Stimulated activated naive B cell treated with anti-CD40 and anti-IgM and Interleukin-4, amounts not matched to agents 10 μg/mL and 1 μg/mL and 100 μg/mL, for 72 hours (primary cell): ENCODE measurements at places on chromosomes 2 and 18.
A peak's percentile ranks its signal among the peaks of the same experiment; 100 is the strongest.

DNA sequence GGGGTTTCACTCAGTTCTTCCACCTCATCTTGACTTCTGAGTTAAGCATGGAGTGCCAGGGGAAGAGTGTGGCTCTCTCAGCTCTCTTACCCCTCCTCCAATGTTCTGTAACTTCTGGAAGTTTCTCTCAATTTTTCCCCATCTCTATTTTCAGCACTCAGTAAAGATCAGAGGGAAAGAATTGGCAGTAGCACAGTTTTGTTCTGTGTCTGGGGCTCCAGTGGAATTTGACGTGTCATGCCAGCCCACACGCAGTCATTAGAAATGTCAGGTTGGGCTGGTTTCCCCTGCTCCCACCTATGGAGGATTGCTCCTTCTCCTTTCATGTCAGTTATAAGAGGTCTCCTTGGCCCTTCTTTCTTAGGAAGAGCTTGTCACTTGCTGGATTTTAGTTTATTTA is 104.6 kb upstream of the COL3A1 start:
- DNase-seq: no peak

DNA sequence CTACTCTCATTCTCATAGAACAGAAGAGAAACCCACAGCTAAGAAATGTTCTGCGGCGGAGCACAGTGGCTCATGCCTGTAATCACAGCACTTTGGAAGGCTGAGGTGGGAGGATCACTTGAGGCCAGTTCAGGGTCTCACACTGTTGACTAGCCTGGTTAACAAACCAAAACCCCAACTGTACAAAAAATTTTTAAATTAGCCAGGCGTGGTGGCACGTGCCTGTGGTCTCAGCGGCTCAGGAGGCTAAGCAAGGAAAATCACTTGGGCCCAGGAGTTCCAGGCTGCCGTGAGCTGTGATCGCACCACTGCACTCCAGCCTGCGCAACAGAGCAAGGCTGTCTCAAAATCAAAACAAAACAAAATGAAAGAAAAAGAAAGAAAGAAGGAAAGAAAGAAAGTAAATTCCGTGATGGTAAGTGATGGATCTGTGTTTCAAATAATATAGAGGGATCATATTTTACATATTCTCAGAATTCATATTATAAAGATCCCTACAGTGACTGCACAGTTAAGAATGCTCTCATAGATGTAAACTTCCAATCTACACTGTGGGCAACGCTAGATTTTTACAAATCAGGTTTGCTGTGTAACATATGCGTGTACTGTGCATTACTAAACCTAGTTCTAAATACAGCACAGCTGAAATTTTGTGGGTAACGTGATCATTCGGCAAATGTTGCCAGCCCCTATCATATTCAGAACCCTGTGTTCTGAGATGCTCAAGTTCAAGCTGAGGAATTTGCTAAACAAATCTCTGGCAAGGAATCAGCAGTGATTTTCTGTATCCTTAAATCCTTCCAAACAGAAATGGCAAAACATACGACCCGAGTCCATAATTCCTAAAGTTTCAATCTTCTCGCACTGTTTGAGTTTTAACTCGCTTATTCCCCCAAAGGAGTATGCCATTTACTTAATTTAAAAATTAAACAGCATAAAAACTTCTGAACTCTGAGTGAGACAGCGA is 1.2 kb upstream of the RAB12 start:
- DNase-seq: no peak

GRCh38 chr2:42839809-42840501 is 47.6 kb upstream of the HAAO start:
- no peak for DNase-seq

DNA sequence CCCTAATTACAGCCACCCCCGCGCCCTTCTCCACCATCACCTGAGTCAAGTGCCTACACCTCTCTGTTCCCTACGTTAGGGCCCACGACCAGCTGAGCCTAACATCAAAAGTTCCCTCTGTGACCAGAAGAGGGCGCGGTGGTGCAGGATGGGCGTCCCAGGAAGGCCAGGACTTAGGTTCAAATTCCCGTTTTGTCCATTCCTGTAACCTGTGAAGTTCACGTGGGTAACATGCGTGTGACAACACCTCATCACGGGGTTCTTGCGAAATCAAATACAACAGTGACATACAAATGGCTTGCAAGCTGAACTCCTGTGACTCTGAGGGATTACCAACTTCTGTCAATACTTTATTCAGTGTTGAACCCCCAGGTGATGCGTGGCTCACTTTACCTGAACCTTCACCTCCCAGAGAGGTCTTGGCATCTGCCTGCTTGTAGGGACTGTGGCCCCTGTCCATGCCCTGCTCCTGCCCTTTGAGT is 207.9 kb downstream of the ARL4C start:
- peak; percentile 51 for DNase-seq

DNA sequence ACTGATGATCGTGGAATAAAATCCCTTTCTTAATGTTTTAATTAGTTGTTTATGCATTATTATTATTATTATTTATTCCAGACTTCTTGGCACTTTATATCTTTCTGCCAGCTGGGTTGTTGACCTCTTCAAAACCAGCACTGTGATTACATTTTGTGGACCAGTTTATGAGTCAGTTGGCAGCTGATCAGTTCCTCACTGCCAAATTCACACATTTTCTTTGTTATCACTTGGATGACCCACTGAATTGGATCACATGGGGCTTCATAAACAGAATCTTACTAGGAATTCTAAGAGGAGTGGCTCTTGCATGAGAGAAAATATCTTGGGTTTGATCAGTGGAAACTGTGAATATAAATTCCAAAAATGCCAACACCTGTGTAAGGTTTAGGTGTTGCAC is 321.8 kb upstream of the SPRED2 start:
- DNase-seq: no peak

DNA sequence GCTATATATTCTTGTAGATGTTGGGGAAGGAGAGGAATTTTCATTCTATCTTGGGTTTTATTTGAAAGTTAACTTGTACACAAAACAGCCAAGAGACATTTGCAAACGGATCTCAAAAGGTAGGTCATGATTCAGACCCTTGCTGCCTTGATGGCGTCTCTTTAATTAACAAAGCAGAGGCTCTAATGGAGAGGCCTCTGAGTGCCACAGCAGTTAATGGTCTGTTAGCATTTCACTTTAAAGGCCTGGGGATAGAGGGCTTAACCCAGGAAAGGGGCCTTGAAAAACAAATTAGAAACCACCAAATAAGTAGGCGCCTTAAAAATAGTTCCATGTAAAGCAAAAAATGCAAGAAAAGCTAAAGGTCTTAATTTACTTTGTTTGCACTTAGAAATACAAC is 836.9 kb upstream of the CELF4 start:
- no peak for DNase-seq

GRCh38 chr2:113829761-113830160 is 60.1 kb upstream of the ACTR3 start:
- no peak for DNase-seq

GRCh38 chr2:187543488-187543887 is 10.7 kb downstream of the TFPI start:
- DNase-seq: no peak

- no peak for DNase-seq
Observed at GRCh38 chr2:168970711-168971233, 60.4 kb downstream of the ABCB11 start.

GRCh38 chr2:12895017-12895416 is 178.3 kb downstream of the TRIB2 start:
- DNase-seq: no peak

GRCh38 chr2:241951920-241952319 is 82.4 kb downstream of the RTP5 start:
- DNase-seq: no peak

DNA sequence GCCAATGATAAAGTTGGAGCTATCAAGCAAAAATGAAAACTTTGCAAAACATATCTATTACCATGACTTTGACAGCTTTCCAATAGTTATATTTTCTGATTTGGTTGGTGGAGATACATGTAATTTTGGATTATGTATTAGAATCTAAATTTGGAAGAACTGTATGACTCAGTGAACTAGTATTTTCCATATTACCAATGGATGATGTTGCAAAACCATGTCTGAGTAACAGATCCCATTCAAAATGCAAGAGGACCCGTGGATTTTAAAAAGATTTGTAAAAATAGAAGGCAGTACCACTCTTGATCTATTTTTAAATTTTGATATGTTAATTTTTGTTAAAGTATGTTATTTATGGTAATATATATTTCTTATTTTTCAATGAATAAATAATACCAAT is 83.0 kb downstream of the TAF4B start:
- no peak for DNase-seq

- peak; percentile 9 for DNase-seq
Observed at GRCh38 chr2:203782262-203782976, 76.0 kb downstream of the CD28 start.

DNA sequence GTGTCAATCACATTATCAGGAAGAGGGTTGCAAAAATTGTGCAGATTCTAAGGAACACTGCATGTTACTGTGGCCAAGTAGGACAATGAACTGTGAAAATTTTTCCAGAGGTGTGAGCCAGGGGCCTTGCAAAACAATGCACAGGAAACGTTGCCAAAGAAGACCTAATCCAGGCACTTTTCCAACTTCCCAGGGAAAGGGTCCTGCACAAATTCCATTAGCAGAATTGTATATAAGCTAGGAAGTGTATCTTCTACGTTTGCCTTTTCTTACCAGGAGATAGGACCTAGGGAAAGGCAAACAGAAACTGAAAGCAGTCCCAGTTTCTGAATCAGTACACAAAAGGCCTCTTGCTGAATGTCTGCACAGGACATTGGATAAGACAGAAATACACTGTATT is 1888.3 kb upstream of the CELF4 start:
- no peak for DNase-seq

DNA sequence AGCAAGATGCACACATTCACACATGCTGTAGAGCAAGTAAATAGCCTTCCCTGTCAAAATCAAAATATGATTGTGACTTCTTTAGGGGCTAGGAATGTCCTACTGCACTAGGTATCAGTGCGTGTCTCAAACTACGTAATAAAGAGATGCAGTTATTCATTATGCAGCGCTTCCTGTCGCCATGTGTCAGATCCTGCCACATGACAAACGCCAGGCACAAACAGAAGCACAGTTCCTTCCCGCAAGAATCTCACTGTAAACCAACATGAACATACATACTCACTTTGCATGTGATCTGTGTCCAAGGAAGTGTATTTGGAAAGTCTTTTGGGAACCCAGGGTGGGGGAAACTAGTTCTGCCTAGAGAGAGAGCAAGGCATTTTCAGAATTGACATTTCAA is 599.9 kb downstream of the RNF144A start:
- DNase-seq: no peak

- no peak for DNase-seq
Observed at GRCh38 chr2:55158111-55158814, 73.8 kb downstream of the CLHC1 start.

GRCh38 chr2:48395658-48396057 is 134.3 kb upstream of the STON1 start:
- DNase-seq: no peak

GRCh38 chr2:171271386-171271785 is 110.7 kb upstream of the TLK1 start:
- DNase-seq: no peak

DNA sequence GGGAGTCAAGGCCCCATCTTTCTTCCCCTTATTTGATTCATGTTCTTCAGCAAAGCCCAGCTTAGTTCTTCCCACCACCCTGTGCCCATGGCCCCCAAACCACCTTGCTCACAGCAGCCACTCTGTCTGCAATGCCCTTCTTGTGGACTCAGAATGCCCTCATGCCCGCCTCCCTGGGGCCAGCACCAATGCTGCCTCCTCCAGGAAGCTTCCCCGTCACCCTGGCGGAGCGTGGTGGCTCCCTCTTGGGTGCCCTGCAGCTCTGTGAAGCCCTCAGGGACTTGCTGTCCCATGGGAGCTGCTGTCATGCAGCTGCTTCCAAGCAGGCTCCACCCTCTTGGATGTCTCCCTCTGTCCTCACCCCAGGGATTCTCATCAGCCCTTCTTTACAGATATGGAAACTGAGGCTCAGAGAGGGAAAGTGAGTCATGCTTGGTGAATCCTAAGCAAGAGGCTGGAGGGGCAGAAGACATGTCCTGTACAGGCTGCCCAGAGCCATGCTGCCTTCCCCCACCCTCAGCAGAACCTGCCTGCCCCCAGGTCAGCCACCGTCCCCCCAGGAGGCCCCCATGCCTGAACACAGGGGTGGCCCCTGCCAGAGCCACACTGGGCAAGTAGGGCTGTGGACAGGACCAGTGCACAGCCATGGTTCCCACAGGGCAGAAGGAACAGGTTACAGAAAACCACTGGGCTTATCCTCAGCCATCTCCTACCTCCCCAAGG is 11.8 kb upstream of the DUSP2 start:
- DNase-seq: peak; percentile 86

- no peak for DNase-seq
Observed at GRCh38 chr2:23859983-23860382, 66.9 kb downstream of the ATAD2B start.

GRCh38 chr2:120503793-120504571 is 158.0 kb downstream of the INHBB start:
- no peak for DNase-seq

GRCh38 chr2:85999061-85999831 is 106.4 kb downstream of the POLR1A start:
- no peak for DNase-seq

DNA sequence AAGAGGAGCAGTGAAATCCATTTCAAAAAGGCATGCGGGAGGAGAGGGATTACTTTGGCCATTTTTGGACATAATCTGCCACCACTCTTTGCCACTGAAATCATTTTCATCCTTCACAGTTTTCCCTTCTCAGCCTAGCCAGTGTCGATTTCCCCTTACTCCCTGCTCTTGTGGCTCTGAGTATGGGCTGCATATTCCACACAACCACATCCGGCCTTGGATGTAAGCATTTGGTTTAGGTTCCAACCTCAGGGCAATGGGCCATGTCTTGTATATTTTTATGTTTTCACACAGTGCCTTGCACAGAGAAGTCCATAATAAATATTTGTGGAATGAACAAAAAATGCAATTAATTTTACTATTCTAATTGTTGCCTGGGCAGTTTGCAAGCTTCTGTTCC is 7.7 kb upstream of the SERPINE2 start:
- DNase-seq: no peak

DNA sequence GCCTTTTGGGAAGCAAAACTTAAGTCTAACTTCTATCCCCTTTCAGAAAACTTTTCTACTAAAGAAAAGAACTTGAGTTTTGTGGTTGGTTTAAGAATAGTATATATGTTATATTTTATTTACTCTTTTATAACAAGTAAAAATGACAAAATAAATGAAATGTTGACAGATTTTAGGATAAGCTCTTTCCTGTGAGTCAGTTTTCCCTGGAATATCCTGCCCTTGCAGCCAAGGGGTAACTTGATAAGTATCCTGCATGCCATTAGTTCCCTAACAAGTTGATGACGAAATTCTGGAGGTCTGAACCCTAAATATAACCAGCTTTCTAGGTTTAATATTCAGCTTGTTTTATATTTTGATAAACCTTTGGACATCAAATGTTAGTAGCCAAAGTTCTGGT is 7.3 kb upstream of the HTR2B start:
- no peak for DNase-seq

GRCh38 chr18:57444301-57444759 is 9.2 kb downstream of the ONECUT2 start:
- no peak for DNase-seq
